Posterior cingulate gyrus (tissue), 11 donors: ENCODE measurements at places on chromosomes 1 and 21.

DNA sequence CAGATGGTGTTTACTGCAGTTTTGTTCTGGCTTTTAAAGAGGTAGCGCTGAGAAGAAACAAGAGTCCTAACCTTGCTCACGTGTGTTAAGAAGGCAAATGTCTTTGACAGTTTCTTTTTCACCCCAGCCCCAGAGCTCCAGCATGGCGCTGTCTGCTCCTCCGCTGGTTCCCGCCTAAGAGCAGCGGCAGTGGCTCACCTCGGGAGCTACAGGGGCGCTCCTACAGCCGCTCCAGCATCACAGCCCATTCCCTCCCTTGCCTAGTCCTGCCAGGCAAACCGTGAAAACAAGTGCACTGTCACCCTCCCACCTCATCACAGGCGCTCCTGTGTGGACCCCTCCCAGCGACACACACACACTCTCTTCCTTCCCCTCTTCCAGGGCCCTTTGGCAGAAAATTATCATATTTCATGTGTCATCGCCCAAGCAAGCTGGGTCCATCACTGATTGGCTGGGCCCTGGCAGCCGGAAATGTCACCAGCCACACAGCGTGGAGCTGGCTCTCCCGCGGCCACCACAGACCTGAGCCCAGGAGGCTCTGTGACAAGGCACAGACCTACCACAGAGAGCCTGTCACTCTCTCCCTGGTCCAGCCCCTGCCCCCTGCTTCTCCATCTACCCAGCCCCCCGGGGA, 1.2 kb upstream of the HIVEP3 start:
- DNase-seq, result peak; percentile 70

DNA sequence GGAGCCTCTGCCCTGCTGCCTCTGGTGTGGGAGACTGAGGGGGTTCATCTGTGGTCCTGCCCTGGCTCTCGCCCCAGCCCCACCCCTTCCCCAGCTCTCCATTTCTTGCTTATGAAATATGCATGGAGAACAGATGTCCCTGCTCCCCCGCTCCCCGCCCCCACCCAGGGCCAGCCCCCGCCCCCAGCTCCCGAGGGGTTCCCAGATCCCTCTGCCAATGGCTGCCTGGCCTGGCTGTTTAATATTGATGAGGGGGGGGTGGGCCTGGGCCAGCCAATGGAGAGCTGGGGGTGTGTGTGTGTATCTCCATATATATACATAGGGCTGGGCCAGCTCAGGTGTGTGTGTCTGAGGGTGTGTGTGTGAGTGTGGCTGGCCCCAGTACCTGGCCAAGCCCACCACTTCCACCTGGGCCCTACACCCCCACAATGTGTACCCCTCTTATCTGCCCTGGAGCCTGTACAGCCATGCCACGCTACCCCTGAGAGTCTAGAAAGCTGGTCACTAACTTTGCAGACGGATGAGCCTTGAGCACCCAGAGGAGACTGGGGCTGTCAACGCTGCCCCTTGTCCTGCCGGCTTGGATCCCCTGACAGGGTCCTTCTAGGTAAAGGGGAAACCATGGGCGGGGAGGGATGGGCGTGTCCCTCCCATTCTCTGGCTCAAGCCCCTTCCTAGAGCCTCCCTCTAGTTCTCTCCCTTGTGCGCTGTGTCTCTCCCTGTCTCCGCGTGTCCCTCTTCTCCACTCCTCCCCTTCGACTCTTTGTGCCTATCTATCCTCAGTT, at the start of gene NHLH1:
Gene NHLH1 (plus strand): TSS at position 341 of the 785 bp plus-strand sequence. CDS start 3,661 bp downstream, outside the sequence.
- DNase-seq, result no peak

- no peak for DNase-seq
Measured at GRCh38 chr1:154736841-154737240, 128.9 kb upstream of the ADAR start.

- no peak for DNase-seq
Measured at GRCh38 chr1:36354486-36354885, 31.0 kb upstream of the EVA1B start.

- no peak for DNase-seq
Measured at GRCh38 chr1:208820580-208821212, 576.5 kb upstream of the PLXNA2 start.

- no peak for DNase-seq
Measured at GRCh38 chr1:233689748-233690254, 75.9 kb downstream of the KCNK1 start.

GRCh38 chr1:238861342-238862066, 524.9 kb upstream of the CHRM3 start:
- DNase-seq, result no peak

- no peak for DNase-seq
Measured at GRCh38 chr1:233394860-233395717, 67.6 kb downstream of the MAP3K21 start.

DNA sequence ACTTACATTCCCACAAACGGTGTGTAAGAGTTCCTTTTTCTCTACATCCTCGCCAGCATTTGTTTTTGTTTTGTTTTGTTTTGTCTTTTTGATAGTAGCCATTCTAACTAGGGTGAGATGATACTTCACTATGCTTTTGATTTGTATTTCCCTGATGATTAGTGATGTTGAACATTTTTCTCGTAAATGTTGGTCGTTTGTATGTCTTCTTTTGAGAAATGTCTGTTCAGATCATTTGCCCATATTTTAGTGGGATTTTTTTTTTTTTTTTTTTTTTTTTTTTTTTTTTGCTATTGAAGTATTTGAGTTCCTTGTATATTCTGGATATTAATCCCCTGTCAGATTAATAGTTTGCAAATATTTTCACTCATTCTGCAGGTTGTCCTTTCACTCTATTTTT, 19.2 kb upstream of the GPR161 start:
- DNase-seq, result no peak

DNA sequence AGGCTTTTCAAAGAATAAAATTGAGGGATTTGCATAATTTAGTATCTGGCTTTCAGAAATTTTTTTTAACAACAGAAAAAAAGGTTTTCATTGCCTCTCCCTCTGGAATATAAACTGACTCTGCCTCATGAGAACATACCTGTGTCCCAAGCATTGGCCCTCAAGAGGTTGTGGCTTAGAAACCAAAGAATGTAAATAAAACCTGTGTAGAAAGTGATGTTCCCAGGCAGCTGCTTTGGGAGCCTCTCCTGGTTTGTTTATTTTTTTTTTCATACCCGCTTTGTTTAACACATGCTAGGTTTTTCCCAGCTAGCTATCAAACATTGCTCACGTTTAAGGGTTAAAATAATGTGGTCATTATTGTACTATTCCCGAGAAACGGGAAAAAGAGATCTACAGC, 40.5 kb upstream of the IFNAR2 start:
- no peak for DNase-seq

DNA sequence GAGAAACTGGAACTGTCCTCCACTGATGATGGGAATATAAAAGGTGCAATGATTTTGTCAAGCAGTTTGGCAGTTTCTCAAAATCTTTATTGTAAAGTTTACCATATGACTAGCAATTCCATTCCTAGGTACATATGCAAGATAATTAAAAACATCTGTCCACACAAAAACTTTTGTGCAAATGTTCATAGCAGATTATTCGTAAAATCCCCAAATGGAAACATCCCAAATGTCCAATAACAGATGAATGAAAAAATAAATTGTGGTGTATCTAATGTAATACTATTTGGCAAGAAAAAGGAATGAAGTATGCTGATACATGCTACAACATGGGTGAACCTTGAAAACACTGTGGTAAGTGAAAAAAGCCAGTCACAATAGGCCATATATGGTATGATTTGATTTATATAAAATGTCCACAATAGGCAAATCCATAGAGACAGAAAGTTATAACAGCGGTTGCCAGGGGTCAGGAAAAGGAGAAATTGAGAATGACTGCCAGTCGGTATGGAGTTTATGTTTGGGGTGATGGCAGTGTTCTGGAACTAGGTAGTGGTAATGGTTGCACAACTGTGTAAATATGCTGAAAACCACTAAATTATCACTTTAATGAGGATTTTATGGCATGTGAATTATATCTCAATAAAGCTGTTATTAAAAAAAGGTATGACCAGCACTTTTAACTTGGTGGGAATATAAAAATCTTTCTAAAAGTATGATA, 81.7 kb upstream of the BEND5 start:
- DNase-seq, result no peak

DNA sequence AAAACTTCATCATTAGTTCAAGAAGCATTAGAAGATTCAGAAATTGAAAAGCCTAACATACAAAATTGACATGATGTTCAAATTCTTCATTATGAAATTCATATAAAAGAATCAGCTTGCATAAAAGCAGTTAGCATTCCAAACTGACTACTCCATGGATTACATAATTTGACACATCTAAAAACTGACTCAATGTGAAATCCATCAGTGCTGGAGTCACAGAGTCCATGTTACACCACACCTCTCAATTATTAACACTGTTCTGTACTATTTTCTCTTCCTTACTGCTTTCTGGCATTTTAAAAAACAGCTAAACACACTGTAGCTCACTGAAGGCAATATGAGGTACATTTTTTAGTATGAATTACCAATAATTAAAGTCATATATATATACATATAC, 28.0 kb downstream of the ARHGAP29 start:
- DNase-seq, result no peak

- peak; percentile 14 for DNase-seq
Measured at GRCh38 chr1:179228783-179229213, 679 bp downstream of the ABL2 start.

DNA sequence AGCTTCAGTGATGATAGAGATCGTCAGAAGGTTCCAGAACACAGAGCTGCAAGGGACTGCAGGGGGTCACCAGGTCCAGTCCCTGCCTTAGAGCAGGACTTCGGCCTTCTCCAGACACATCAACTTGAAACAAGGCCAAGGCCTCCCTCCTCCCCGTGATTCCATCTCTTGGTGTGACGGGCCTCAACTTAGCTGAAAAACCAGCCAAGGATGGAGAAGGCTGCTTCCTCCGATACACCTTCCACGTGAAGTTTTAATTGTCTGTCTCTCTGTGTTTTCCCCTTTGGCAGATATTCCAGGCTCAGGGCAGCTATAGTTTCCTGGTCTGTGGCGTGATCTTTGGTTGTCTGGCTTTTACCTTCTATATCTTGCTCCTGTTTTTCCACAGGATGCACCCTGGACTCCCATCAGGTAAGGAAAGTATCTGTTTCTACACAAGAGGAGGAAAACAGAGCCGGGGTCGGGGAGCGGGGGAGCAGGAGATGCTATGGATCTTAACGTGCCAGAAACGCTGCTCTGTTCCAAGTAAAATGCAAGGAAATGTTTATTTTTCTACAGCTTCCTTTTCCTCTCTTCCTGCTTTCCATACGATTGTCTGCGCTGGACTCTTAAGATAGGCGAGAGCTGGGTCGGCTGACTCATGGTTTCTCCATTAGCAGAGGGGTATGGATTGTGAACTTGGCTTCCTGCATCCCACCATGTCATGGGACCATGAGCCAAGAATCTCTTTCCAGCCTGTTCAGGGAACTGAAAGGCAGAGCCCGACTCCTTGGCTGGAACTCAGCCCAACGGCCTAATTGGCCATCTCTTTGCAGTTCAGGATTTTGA, 32.8 kb downstream of the ELK4 start:
- DNase-seq, result no peak

DNA sequence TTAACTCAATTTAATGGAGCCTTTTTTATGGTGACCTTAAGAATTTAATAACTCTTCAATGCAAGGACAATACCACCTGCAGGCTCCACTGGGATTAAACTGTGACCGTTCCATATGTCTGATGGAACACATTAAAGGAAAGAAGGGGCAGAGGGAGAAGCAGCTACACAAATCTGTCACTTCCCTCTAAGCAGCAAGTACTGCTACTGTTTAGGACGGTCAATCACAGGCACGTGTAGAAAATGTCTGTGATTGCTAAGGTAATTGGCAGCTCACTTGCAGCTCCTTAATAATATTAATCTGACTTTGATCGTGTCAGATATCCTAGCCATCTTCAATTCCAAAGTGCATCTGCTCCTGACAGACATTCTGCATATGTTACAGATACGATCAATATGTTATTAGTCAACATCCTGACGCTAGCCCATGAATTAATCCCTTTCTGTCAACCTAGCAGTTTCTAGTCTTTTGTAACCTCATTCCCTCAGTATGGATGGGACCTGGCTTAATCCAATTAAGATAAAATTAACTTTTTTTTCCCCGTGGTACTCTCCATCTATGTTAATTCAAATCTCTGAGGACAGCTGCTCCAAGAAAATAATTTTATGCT, 1012.4 kb downstream of the AMY1C start:
- no peak for DNase-seq

- peak; percentile 86 for DNase-seq
Measured at GRCh38 chr1:229117664-229118300, 153.1 kb upstream of the RAB4A start.

GRCh38 chr1:210299501-210299900, 29.2 kb upstream of the HHAT start:
- DNase-seq, result no peak

- no peak for DNase-seq
Measured at GRCh38 chr21:30984889-30985288, 53.4 kb downstream of the KRTAP19-8 start.

DNA sequence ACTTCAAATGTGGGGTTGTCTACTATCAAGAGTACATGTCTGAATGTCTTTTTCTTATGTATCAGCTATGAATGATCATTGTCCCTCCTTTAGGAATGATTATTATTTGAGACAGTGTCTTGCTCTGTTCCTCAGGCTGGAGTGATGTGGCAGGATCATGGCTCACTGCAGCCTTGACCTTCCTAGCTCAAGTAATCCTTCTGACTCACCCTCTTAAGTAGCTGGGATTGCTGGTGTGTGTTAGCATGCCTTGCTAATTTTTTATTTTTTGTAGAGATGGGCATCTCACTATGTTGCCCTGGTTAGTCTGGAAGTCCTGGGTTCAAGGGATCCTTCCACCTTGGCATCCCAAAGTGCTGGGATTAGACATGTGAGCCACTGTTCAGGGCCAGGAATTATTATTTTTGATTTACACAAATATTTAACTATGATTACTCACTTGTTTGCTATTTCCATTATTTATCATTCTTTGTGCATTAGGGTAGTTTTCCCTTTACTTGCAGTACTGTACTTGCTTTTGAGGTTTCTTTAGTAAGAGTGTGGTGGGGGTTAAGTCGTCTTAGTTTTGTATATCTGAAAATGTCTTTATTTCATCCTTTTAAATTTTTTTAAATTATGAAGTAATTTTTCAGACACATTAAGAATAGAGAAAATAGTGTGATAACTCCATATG, 12.8 kb downstream of the S100A7 start:
- no peak for DNase-seq

DNA sequence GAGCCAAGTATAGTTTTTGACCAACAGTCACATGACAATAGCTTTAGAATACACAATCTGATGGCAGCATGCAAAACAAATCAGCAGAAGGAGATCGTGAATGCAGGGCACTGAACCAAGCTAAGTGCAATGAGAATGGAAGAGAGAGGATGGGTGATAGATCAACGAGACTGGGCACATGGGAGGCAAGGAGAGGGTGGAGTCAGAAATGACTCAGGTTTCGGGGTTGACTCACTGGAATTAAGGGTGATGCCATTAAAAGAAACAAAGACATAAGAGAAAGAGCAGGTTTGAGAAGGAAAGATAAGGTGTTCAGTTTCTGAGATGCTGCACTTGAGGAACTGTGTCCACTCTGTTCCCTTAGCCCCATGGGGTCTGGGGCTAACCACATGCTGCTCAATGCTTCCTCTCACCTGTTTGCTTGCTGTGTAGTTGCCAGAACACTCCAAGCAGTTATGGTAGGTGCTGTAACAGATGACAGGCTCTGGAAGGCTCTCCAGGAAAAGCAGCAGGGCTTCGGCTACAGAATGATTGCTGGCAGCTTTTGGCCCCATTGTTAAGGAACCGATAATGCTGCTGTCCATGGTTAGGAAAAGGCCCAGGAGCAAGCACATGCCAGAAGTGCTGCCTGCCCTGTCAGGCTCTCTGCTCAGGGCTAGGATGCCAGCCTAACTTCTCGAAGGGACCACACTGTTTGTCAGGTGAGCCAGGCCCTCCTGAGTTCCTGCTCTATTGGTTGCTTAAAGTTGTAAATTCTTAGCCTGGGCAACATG, 6.1 kb upstream of the MTF1 start:
- DNase-seq, result no peak

- DNase-seq, result peak; percentile 71
Measured at GRCh38 chr1:5819391-5820025, 172.7 kb downstream of the NPHP4 start.
